ENCODE measurements at places on chromosomes 11 and 22.

DNA sequence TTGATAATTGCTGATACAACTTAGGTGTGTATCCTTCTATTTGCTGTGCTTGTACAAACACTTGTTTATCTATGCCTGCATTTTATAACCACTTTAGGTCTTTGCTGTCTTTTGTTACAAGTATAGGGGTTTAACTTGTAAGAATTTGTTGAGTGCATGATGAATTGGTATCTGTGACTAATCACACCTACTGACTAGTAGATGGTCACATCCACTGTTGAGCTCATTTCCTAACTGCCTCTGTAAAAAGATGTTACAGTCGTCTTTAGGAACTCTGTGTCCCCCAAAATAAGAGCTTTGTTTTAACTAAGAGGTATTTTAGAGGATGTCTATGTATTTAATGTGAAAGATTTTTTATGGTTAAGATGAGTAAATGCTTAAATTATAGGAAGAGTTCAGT, 60.5 kb downstream of the HIPK3 start:
- DNase-seq, result no peak

- no peak for DNase-seq
These were observed 36.0 kb downstream of the IRAG1 start for GRCh38 chr11:10657308-10658271.

DNA sequence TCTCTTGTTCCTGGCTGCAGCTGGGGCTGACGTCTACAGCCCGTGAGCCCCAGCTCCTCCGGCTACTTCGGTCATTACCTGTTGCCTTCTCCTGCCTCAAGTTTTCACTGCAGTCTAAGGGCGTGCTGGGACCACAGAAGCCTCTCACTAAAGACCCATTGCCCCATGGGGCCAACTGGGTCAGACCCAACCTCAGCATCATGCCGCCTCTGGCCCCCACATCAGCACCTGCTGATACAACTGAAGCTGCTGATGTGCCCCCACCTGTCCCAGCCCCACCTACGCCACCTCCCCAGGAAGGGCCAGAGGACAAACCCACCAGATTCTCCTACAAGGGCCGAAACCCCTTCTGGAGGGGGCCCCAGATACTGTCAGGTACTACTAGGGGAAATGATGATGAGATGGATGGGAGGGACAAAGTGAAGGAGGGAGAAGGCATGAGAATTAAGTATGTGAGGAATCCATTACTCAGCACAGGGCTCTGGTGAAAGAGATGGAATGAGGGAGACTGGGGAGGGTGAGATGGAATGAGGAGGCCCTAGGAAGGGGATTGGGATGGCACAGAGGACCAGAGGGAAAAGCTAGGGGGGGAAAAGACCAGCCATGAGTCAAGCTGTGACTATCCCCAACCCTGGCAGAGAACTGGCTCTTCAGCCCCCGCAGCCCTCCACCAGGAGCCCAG, 5.1 kb downstream of the C11orf42 start:
- DNase-seq, result no peak

GRCh38 chr11:1401656-1402221, 12.0 kb downstream of the BRSK2 start:
- DNase-seq, result peak; percentile 65

- DNase-seq, result no peak
These were observed 134.8 kb downstream of the EHF start for GRCh38 chr11:34755671-34756070.

- no peak for DNase-seq
These were observed 62.6 kb upstream of the PRSS23 start for GRCh38 chr11:86737737-86738136.

DNA sequence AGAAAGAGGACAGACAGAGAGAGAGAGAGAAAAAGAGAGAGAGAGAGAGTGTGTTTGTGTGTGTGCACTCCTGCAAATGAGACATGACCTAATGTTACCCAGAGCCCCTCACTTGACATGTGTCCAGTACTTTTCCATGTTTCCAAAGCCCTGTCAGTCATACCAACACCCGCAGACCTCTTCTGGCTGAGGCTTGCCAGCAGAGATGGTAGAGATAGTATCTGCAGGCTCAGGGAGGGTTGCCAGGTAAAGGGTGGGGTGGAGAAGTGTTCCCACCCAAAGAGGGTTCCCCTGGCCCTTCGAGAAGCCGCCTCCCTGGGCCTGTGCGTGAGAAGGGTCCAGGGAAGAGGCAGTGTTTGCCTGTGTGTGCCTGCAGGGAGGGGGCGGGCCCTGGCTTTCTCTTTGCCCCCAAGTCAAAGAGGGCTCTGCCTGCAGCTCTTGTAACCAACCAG, 40.7 kb downstream of the POU2F3 start:
- DNase-seq, result no peak

DNA sequence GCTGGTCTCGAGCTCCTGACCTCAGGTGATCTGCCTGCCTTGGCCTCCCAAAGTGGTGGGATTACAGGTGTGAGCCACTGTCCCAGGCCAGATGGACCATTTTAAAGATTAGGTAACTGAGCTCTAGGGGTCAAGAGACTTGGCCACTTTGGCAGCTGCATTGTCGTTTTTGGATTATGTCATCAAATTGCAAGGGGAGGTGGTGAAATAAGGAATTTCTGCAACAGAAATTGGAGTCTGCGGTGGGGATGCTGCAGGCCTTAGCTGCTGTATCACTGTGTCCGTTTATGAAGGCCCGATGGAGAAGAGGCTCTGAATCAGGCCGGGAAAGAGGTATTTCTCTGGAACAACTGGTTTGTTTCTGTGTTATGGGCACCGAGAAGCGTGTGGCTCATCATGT, 34.6 kb downstream of the PTPRJ start:
- no peak for DNase-seq

- DNase-seq, result no peak
These were observed 90.8 kb upstream of the CD82 start for GRCh38 chr11:44474702-44475101.

DNA sequence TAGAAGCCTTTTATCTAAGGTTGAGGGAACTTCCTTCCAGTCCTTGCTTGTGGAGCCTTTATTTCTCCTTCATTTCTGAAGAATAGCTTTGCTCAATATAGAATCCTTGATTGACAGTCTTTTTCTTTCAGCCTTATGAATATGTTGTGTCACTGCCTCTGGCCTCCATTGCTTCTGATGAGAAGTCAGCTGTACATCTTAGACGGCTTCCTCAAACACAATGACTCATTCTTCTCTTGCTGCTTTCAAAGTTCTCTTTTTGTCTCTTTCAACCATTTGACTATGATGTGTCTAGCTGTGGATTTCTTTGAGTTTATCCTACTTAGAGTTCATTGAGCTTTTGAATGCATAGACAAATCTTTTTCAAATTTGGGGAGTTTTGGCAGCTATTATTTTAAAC, 893.2 kb downstream of the BRD1 start:
- no peak for DNase-seq

DNA sequence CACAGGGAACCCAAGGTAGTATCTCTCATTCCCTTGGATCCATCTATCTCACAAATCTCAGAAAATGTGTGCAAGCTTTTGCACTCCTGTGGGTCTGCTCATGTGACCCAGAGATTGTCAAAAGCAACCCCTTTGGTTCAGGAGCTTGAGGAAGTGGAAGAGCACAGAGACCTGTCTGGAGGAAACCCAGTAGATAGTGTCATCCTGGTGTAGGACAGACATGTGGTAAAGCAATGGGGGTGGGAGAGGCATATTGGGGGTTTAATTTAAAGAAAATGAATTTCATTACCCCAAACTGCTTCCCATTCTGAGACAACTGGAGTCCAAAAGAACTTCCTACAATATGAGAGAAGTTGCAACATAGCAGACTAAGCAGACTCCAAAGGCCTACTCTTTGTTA, 5.8 kb upstream of the MS4A14 start:
- no peak for DNase-seq

- DNase-seq, result peak; percentile 36
These were observed 281.9 kb downstream of the CADM1 start for GRCh38 chr11:115222218-115222862.

DNA sequence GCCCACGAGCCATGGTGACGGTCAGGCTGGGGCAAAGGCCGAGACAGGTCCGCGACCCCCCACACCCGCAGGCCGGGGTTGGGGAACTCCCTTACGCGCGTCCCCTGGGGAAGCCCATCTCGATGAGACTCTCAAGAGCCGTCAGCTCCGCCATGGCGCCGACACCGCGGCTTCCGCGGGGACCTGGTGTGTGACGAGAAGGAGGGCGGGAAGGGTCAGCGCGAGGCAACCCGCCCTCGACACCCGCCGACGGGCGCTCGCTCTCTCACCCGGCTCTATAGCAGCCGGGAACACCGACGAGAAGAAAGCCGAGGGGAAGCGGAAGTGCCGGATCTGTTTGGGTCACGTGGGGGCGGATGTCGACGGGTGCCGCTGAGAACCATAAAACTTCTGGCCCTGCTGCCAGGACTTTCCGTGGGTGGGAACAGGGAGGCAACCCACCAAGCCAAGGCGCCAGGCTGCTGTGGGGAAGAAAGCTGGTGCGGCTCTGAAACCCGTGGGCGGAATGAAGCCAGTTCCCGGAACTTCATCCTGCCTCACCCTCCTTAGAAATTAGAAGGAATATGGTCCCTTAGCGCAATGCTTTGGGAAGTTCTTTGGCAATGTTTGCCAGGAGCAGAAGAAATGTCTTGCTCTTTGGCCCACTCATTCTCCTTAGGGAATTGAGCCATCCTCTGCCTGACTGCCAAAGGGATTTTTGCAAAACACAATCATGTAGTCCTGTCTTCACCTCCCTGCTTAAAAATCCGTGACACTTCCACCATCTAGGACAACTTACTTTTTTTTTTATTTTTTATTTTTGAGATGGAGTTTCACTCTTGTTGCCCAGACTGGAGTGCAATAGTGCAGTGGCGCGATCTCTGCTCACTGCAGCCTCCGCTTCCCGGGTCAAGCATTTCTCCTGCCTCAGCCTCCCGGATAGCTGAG, at the start of gene UBXN1:
UBXN1 (minus strand) TSS at position 304 of the 927 bp plus-strand sequence; CDS start at position 154, 150 bp downstream.
- DNase-seq, result peak; percentile 89

- DNase-seq, result no peak
These were observed 10.2 kb downstream of the LRRC74B start for GRCh38 chr22:21055880-21056319.

GRCh38 chr11:30705913-30706675, 119.9 kb upstream of the MPPED2 start:
- DNase-seq, result no peak

Measured in activated CD4-positive, alpha-beta T cell treated with anti-CD3 and anti-CD28 coated beads, Interleukin-2, amount 10 ng/mL, durations not matched to agents 7 days and 5 days (primary cell).